ENCODE measurements at places on chromosomes 12 and 14. TPM values are rescaled to one million over a fixed set of nuclear protein-coding genes. Genes with fewer than 3 reads are reported as not detected.

GRCh38 chr12:12902036-12902435 is 10.7 kb downstream of the GPRC5A start:
- ATAC-seq = no peak

GRCh38 chr14:67392800-67393199 is 19.2 kb downstream of the PLEK2 start:
- no peak for ATAC-seq

GRCh38 chr14:33676135-33676566 is 274.7 kb downstream of the EGLN3 start:
- ATAC-seq = peak; percentile 95

DNA sequence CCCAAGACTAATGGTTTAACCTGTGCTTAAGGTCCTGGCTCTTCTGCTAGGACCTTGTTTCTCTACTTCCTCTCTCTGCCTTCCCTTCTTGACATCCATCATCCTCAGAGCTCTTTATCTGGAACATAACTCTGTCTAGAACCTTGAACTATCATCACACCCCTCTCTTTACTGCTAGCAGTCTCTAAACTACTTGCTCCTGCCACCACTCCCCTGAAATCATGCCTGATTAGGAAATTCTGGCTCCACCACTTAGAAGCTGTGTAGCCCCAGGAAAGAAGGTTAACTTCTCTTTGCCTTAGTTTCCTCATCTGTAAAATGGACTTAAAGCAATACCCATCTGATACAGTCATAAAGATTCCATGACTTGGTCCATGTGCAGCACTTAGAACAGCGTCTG is 9.1 kb downstream of the SLC38A1 start:
- ATAC-seq = no peak

- no peak for ATAC-seq
Observed at GRCh38 chr12:61916831-61917230, 343.4 kb upstream of the USP15 start.

DNA sequence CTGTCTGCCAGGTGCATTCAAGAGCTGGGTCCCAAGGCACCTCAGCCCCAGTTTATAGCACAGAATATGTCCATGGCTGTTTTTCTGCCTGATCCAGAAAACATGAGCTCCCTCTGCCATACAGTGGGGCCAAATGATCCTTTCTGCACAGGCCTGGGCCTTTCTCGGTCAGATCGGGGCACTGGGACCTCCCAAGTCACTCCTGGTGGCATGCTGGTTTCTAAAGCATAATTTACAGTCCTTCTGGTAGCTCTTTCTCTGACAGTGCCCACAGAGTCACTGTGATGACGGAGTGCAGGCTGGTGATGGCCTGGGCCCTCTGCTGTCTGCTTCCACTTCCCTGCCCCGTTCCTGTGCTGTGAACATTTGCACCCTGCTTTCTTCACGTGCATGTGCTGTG is 99.2 kb downstream of the ADGRD1 start:
- no peak for ATAC-seq

GRCh38 chr12:49000346-49000745 is 1.2 kb upstream of the DDN start:
- peak; percentile 54 for ATAC-seq

DNA sequence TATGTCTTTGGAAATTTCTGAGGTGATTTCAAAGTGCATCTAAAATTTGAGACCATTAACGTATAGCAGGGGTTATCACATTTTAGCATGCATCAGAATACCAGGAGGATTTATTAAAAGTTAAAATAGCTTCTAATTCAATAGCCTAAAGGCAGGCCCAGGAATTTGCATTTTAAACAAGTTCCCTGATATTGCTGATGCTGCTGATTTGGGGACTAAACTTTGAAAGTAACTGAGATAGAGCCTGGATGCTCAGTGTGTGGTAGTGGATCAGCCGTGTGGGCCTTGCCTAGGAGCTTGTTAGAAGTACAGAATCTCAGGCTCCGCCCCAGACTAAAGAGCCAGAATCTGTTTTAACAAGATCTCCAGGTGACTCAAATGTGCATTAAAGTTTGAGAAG is 375.0 kb upstream of the FBXO33 start:
- no peak for ATAC-seq

GRCh38 chr12:6813363-6813762 is 8.3 kb upstream of the GPR162 start:
- ATAC-seq = no peak

DNA sequence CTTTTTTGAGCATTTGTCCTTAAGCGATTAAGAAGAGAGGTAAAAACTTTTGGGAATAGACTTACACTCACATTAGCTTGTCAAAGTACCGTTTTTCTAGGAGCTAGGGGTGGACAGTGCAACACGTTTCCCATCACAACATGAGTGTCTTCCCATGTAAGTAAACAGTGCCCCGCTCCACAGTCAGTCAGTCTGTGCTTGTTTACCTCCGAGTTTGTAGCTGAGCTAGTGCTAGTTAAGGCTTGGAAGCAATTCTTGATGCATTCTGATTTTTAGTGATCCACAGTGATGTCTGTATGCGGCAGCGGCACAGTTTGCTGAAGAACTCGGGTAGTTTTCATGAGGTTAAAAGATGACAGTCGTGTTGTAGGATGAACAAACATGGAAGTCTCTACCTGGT is 941 bp downstream of the ZDHHC17 start:
- ATAC-seq = no peak

Gene PTCSC3
- not detected for total RNA-seq

Gene ARMH4
- 0.53 TPM for total RNA-seq

Gene PLEK2
- total RNA-seq = not detected

Gene MRPL51
- 267 TPM for total RNA-seq
